ENCODE measurements at places on chromosomes 11 and 22.

GRCh38 chr11:79129702-79130101 is 311.1 kb downstream of the TENM4 start:
- no peak for DNase-seq

DNA sequence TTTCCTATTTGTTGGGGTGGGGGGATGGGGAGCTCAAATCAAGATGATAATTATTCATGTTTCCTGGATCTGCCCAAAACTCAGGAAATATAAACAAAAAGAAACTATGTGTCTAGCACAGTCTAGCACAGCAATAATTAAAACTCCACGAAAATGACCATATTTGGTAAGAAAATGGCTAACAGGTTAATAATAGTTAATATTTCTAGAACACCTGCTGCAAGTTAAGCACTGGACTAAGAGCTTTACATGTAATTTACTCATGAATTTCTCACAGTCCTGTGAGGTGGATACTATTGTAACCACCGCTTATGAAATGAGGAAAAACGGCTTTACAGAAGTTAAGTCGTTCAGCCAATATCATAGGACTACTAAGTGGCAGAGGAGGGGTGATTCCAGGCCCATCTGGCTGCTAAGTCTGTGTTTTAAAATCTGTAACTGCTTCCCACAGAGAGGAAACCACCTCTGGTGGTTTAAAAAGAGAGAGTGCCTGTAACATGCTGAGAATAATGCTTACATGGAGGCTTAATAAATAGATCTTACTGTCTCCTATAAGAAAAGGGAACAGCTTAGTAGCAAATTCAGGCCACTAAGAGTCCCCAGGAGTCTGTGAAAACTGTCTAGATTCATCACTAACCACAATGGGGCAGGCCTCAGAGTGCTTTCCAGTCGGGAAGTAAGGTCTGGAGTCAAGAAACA is 11.0 kb upstream of the AMOTL1 start:
- DNase-seq, result no peak

GRCh38 chr22:44219101-44219870 is 38.6 kb downstream of the PARVG start:
- no peak for DNase-seq

- no peak for DNase-seq
Measured at GRCh38 chr11:22169833-22170232, 23.1 kb upstream of the ANO5 start.

- DNase-seq, result no peak
Measured at GRCh38 chr11:65288706-65289536, 25.7 kb upstream of the CDC42EP2 start.
